ENCODE measurements at places on chromosomes 2 and 18.

GRCh38 chr2:41719756-41720155 is 328.1 kb upstream of the PKDCC start:
- DNase-seq, result no peak

DNA sequence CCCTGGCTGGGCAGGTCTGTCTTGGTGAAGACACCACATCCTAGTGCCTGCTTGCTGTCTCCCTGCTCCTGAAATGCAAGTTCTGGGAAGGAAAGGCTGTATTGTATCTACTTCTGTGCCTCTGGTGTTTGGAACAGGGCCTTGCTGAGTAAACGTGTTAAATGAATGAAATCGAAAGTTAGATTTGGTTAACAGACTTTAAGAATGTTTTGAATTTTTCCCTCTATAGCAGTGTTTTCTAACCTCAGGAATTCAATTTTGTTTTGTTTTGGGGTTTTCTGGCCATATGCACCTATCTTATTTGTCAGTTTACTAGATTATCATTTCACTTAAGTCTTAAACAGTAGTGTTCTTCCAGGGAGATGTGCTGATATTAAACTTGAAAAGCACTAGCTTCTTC is 20.7 kb downstream of the FARP2 start:
- no peak for DNase-seq

- no peak for DNase-seq
Observed at GRCh38 chr2:69062307-69062962, 49.5 kb downstream of the ANTXR1 start.

DNA sequence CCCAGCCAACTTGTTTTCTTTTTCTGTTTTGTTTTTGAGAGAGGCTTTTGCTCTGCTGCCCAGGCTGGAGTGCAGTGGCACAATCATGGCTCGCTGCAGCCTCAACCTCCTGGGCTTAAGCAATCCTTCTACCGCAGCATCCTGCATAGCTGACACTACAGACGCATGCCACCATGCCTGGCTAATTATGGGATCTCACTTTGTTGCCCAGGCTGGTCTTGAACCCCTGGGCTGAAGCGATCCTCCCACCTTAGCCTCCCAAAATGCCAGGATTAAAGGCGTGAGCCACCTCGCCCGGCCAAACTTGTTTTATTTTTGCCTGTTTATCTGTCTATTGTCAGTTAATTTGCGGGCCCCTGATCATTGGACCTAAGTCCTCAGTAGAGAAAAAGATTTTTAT is 61.6 kb upstream of the MSH6 start:
- no peak for DNase-seq

GRCh38 chr2:45816272-45816671 is 164.8 kb downstream of the PRKCE start:
- no peak for DNase-seq

DNA sequence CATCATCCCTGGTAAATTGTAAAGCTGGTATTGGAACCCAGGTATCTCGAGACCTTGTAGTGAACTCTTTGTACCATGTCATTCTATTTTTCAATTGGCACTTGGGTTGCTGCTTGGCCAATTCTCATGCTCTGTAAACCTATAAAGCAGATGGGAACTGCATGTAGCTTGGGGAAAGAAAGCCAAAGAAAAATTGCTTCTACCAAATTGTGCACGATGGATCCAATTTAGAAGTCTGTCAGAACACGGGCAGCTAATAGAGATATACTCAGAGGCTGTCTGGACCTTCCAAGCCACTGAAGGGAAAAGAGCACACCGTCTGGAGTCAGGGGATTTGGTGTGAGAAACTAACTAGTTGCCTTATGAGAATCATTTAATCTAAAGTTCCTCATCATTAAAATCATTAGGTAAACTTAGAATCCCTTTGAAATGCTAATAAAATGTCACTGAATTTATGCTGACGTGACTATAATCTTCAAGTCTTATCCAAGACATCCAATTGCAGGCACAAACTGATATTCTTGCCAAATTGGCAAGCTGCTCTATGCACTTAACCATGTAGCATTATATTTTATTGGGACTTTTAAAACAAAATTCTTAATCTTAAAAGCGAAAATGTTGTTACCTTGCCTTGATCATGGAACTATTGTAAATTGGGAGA is 206.8 kb downstream of the DCC start:
- no peak for DNase-seq

GRCh38 chr2:169768262-169768995 is 30.2 kb upstream of the SSB start:
- DNase-seq, result peak; percentile 7

- DNase-seq, result peak; percentile 89
Observed at GRCh38 chr2:11145350-11145749, 9.9 kb upstream of the SLC66A3 start.

GRCh38 chr2:105177536-105178254 is 63.8 kb upstream of the GPR45 start:
- no peak for DNase-seq

DNA sequence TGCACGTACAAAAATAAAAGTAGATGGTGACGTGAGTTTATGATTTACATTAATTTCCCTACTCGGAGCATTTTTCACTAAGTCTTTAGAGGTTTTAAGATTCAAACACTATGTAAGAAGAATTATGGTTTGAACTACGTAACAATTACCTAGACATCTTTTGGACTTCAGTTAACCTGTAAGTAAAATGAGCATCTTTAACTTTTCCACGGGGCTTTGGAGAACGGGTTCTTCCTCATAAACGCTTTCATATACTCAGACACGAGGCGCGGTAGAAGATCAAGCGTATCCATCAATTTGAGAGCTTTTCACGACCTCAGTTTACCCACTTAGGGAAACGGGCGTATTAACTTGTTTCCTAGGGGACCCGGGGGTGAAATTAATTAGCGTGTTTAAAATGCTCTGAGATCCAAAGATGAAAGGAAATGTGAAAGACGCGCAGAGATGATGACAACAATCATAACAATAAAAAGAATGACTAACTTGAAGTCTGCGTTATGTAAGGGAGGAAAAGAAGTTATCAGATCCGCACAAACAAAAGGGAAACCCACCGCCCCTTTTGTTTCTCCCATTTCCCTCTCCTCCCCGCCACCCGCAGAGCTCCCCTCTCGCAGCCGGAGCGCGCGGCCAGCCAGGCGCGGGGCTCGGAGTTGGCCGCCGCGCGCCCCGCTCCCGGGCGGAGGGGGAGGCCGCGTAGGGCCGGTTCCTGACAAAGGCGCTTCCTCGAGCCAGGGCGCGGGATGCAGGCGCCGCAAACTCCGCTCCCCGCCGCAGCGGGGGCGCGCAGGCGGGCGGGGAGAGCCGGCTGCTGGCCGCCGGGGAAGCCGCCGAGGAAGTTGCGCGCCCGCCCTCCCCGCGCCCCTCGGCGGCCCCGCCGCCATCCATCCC is 807 bp downstream of the PELI1 start:
- peak; percentile 47 for DNase-seq

Data from inflammatory macrophage (primary cell).